PC-3 (cell line): ENCODE measurements at places on chromosomes 7 and 10.

DNA sequence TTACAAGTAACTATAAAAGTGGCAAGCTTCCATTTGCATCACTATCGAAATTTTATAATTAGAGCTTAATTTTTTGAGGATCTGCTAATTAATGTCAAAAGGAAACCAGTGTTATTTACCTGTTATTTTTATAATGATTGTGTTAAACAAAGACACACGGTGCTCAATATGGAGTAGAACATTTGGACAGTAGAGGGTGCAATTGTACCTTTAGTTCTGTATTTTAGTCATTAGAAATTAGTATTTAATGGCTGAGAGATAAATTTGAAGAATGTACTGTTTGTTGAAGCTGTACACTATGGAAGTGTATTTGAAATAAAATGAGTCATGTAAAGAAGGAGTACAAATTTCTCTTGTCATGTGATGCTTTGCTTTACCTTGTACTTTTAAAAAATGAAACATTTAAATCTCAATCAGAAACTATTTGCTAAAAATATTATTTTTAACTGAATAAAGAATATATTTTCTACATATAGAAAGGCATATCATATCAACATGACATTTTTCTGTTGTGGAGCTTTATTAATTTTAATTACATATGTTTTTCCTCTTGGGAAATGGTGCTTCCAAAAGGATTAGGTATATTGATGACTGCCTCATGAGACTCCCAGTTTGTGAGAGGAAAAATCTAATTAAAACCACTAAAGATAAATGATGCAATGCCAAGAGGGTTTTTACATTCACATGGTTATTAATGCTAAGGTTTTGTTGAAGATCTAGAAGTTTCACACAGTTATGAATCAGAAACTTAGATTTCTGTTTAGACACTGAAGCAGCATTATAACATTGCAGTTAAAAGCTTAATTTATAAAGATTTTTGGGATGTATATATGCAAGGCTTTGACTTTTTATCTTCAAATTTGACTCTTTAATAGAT lies 10.4 kb upstream of the PRKG1 start:
- peak; percentile 99 for DNase-seq
- no peak overlapping the region for H3K4me3 ChIP-seq
- no peak overlapping the region for H3K27ac ChIP-seq
- peaks cover 8% of the 10 kb centered on the region for H3K27me3 ChIP-seq
- no peaks in the 10 kb centered on the region for H3K36me3 ChIP-seq
- H3K4me1 ChIP-seq: no peaks in the 10 kb centered on the region

GRCh38 chr7:116929914-116930913 lies 23.1 kb upstream of the ST7 start:
- H3K4me1 ChIP-seq: peaks cover 7% of the 10 kb centered on the region; the same call in 1 of the 2 replicates
- H3K4me3 ChIP-seq: peak overlapping the region; percentile 40; the same call in 1 of the 2 replicates
- H3K27ac ChIP-seq: no peak overlapping the region

- peak; percentile 19 for DNase-seq
These were observed 105.1 kb downstream of the ATE1 start for GRCh38 chr10:121822724-121823123.

GRCh38 chr7:85452674-85453073 lies 265.8 kb upstream of the SEMA3D start:
- no peaks in the 10 kb centered on the region for H3K36me3 ChIP-seq
- no peaks in the 10 kb centered on the region for H3K4me1 ChIP-seq
- H3K27me3 ChIP-seq: no peaks in the 10 kb centered on the region
- H3K27ac ChIP-seq: no peak overlapping the region
- DNase-seq: no peak

DNA sequence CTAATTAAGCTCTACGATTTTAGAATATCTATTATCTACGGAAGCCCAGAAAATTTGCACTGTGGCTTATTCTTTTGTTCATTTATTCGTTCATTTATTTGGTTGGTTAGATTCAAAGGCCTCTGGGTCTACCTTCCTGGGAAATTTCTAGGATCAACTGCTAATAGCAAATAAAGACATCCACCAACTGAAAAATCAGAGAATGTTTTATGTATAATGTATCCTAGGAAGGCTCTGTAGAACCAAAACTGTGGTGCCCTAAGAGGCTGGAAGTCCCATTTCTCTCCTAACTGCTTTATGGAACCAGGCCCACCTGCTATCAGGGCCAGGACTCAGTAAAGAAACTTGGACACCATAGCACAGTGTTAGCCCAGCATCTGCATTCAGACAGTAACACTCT lies 923.4 kb upstream of the AUTS2 start:
- no peak overlapping the region for H3K27ac ChIP-seq
- no peaks in the 10 kb centered on the region for H3K4me1 ChIP-seq
- H3K36me3 ChIP-seq: no peaks in the 10 kb centered on the region
- H3K4me3 ChIP-seq: no peak overlapping the region
- H3K27me3 ChIP-seq: no peaks in the 10 kb centered on the region
- DNase-seq: no peak

GRCh38 chr7:86949052-86949778 lies 110.2 kb downstream of the ELAPOR2 start:
- no peak overlapping the region for H3K4me3 ChIP-seq
- no peak for DNase-seq
- no peak overlapping the region for H3K27ac ChIP-seq
- H3K27me3 ChIP-seq: no peaks in the 10 kb centered on the region
- peaks cover 6% of the 10 kb centered on the region for H3K4me1 ChIP-seq
- H3K36me3 ChIP-seq: no peaks in the 10 kb centered on the region
